ENCODE measurements at places on chromosomes 2 and 18.

DNA sequence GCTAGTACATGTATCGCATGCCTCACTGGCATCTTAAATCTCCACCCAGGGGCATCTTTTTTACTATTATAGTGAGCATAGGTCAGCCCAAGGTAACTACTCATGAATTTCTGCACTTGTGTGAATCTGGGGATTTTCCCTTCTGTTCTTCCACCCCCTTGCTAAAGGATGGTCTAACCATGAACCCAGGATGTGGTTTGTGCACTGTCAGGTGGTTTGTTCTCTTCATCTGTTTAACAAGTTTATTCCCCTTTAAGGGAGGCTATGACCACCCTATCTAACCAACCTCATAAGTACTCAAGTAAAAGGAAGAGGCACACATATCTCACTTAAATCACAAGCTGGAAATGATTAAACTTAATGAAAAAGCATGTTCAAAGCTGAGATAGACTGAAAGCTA is 243.0 kb downstream of the RPRM start:
- DNase-seq = no peak

DNA sequence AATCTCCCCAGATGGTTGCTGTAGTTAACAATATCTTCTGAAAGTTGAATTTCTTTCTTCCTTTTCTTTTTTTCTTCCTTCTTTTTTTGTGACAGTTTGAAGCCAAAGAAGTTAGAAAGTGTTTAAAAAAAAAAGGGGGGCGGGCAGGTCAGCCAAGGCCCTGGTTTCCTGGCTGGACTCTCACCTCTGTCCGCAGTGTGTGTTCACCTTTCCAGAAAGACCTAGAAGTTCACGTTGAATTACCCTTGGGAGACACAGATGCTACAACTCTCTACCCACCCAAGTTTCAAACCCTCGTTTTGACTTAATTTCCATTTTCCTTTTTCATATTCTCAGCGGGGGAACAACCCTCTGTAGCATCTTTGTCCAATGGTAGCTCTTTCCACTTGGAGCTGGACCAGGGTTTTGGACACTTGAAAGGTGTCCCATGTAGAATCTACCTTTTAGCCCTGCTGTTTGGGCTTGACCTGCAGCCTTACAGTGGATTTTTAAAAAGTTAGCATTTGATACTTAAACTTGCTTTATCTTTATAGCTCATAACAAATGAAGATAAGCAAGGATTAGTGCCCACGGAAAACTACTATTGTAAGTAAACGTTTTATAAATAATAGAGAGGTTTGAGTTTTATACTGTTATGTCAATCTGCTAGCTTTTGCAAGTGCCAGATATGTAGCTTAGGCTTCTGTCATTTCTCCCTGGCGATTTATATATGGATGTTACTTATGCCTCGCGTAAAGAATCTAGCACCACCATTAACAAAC is 20.0 kb downstream of the MEP1B start:
- DNase-seq = no peak

DNA sequence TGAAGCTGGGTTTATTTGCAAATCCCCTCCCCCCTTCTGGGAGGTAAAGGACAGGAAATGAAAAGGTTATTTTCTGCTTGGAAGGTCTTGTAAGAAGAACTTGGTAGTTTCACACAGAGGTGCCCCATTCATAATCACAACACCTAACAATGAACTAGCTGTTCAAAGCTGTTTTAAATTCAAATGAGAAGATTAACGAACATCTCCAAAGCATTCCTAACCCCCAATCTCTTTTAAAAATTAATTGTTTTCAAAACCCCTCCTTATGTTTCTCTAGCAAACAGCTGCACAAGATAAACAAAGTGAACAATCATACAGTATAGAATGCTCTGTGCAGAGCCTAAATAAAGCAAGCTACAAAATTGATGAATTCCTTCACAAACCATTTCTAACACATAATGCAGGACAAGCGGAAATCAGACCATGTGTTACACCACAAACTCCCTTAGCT is 271.4 kb downstream of the SATB2 start:
- DNase-seq = no peak

DNA sequence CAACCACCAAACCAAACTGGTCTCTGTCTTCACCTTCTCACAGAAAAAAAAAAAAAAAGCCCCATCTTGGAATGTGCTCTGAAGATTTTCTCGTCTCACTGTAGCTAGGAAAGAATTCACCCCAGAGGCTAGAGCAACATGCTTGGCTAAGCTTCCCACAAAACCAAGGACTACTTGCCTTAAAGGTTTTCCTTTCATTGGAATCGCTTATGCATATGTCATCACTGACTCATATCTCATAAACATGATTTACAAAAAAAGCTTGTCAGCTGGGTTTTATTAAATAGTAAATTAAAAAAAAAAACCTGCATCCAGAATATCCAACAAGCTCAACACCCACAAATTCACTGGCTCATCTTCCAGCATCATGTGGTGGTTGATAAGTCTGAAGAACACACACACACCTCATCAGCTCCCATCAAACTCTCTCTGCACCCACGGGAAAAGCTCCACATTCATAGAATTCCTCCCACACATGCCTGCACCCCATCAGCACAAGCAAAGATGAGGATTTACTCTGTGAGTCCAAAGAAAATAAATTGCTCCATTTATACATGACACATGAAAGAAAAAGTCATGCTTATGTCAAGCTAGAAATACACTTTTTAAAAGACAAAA is 182.0 kb upstream of the TRIB2 start:
- DNase-seq = peak; percentile 95

- no peak for DNase-seq
These were observed 329.7 kb upstream of the CNTNAP5 start for GRCh38 chr2:123695426-123695825.

GRCh38 chr18:30192216-30192615 is 850.3 kb downstream of the DSC3 start:
- DNase-seq = no peak

GRCh38 chr18:2822213-2822921 is 24.4 kb upstream of the EMILIN2 start:
- DNase-seq = no peak

GRCh38 chr2:209911486-209911885 is 91.0 kb upstream of the RPE start:
- DNase-seq = no peak

DNA sequence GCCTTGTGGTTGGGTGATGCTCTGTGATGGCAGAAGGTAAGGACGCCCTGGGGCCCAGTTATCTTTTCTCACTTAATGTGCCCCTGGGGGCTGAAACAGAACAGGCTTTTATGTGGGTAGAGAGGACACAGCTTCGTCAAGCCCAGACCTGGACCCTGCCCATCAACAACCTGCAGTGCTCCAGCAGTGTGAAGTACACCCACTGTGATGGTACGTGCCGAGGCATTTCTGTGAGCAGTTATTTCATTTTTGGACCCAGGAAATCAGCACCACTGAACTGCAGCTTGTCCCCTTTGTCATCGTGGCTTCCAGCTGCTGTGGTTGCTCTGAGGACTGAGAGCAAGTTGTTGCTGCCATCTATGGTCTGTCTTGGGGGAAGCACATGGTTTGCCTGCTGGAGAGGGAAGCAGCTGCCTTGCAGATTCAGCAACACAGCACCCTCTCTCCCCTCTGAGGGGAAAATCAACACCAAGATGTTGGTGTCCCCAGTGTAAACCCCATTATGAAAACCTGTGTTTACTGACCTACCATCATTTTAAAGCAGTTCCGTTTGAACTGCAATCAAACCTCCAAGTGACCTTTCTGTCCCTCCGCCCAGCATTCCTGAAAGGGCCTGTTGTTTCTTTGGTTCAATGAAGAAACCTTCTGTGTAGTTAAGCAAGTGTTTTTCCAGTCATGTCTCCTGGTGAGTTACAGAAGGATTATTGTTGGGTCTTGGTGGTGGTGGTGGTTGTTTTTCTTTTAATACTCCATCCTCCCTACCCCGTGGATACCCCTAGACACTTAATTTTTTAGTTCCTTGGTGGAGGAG is 158.2 kb downstream of the MGAT5 start:
- DNase-seq = peak; percentile 67

- no peak for DNase-seq
These were observed 68.1 kb downstream of the CDH2 start for GRCh38 chr18:28108814-28109213.

- no peak for DNase-seq
These were observed 23.9 kb downstream of the CHN1 start for GRCh38 chr2:174981331-174981730.

GRCh38 chr2:1363367-1363766 is 49.9 kb upstream of the TPO start:
- DNase-seq = no peak

DNA sequence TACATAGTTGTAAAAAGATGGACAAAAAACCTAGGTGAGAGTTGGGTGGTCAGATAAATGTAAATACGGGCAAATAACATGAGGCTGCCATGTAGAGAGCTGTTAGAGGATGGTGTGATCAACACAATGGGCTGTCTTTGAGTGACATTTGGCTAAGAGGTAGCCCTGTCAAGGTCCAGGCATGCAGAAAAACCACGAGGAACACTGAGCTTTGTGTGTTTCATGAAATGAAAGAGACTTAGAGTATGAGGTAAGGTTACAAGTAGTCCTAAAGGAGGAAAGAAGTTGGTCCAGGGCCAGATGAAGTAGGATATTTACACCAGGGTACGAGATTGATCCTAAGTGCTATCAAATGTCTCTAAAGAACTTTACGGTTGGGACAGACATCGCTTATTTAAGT is 160.9 kb downstream of the RDH14 start:
- no peak for DNase-seq
